ENCODE measurements at places on chromosomes 7 and 10.
A peak's percentile ranks its signal among the peaks of the same experiment; 100 is the strongest.

- no peak for DNase-seq
Observed at GRCh38 chr7:7920481-7920880, 48.1 kb upstream of the GLCCI1 start.

DNA sequence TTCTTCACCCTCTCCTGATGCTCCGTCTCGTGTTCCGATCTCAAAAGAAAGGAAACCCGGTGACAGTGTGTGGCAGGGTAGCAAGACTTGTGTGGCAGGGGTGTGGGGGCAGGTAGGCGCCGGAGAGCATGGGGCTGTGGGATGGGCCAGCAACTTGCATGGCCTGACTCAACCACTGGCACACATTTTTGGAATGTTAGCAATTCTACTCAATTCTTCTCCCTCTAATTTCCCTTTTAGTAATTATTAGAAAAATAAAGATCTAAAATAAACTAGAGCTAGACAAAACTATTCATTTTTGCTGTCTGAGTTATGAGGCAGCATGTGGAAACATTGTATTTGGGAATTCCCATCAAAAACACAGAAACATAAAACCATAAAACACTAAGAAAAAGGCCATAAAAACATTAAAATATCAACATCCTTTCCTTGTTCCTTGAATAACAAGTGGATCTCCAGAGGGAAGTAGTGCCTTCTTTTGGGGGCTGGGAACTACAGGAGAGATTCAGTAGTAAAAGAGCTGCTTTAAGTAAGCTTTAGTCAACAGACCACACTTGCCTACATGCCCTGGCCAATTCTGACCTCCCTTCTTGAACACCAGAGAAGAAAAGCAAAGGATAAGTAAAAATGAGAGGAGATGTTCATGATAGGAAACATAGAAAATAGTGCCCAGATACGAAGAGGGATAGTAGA is 21.8 kb downstream of the SEMA3C start:
- peak; percentile 30 for DNase-seq

DNA sequence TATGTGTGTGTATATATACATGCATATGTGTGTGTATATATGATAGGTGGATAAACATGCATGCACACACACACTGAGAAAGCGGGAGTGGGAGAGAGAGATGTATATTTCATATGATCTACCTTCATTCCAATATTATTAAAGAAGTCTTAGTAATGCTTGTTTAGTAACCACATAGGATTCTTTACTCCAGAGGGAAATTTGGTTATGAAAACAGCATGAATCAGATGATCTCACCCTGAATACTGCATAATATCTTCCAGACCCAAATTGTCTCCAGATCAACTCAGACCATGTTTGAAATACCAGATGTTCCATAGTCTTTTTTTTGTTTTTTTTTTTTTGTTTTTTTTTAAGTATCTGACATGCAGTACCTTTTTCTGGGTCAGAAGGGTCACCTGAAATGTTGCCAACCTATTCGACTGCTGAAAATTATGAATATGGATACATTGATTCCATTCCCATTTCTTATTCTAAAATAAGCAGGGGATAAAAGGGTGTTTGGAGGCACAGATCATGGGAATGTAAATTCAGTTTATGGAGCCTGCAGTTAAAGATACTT is 17.4 kb downstream of the TES start:
- DNase-seq, result peak; percentile 87

- peak; percentile 80 for DNase-seq
Observed at GRCh38 chr7:158829021-158829341, 328 bp downstream of the ESYT2 start.

- DNase-seq, result peak; percentile 85
Observed at GRCh38 chr7:43649755-43650274, 66.9 kb downstream of the STK17A start.

DNA sequence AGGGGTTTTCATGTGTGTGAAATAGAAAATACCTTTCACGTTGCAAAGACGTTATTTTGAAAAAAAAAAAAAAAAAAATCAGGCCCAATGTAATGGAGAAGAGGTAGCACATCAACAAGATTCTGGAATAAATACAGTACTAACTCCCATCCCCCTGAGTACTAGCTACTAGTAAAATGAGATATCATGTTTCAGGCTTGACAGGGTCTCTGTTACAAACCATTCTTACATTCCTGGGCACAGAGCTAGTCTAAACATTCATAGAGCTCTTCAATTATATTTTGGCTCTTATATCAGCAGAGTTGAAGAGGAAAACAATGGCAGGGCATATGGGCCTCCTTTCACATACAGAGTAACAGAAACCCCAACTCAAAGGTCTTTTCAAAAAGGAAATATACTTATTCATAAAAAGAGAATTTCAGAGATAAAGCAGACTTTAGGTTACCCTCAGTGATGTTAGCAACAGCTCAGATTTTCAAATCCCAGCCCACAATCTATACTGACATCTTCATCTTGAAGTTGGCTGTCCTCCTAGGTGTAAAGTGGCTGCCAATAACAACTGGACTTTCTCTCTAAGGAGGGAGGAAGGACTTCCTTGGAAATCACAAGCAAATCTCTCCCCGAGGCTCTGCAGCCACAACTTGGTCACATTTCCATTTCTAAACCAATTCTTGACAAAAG is 18.6 kb downstream of the C7orf33 start:
- DNase-seq, result no peak

- DNase-seq, result no peak
Observed at GRCh38 chr10:26841733-26842317, 18.9 kb downstream of the ABI1 start.

DNA sequence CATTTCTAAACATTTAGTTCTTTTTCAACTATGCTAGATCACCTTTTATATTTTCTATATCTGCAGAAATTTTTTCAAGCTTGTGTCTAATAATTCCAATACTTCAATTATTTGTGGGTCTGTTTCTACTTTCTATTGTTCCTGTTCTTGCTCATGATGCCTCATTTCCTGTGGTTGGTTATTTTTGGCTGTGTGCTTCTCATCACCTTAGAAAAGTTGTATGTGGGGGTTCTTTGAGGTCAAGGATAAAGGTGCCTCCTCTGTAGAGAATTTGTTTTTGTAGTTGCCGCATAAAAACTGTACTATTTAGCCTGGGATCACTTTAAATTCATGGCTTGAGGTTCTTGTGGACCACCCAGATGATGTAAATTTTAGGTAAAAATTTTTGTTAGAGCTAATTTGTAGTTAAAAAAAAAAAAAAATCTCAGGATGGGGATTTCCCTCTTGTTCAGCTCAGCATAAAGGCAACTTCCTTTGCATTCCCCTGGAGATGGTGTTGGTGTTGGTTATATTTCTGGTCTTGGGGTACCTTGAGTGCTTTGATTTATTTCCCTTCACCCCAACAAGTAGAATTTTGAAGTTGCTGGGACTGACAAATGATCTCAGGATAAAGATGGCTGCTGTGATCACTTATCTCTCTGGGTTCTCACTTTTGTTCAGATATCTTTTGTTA is 27.0 kb upstream of the JAZF1 start:
- peak; percentile 49 for DNase-seq

- no peak for DNase-seq
Observed at GRCh38 chr7:39260279-39260844, 282.7 kb downstream of the POU6F2 start.

DNA sequence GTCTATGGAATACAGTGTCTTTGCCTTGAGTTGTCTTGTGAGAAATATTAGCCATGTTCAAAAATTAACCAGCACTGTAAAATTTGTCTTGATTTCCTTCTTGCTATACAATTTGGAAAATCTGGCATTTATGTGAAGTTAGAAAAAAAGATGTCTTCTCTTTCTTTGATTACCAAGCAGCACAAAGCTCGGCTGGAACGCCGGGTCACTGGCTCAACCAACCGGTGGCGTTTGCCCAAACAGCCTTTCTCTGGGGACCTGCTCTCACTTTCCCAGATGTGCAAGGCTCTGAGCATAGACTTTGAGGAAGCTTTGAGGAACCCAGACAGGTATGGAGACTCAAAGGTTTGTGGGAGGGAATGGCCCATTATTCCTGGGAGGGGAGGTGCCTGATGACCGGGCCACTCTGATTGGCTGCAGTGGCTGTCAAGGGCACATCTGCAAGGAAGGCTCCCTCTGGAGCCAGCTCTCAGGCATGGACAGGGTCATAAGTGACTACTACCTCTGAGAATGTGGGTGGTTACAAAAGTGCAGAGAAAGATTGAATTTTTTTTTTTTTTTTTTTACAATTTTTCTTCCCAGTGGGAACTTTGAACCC is 5.6 kb downstream of the BTBD16 start:
- peak; percentile 81 for DNase-seq

DNA sequence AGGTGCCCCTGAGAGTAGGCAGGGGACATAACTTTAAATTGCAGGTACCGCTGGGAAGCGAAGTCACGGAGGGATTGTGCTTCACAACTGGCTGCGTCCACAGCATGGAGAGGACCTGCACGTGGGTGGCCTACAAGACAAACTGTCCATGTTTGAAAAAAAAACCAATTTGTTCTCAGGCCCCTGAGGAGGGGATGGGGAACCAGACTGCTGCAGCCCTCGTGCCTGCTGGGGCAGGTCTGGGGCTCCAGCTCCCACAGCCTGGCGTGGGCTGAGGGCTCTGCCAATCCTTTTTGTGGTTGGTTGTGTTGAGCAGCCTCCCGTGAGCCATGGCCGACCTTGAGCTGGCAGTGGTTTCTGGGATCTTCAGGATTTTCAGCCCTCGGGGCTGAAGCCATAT is 9.7 kb downstream of the SFRP5 start:
- no peak for DNase-seq

GRCh38 chr10:126634911-126635310 is 35.6 kb downstream of the C10orf90 start:
- peak; percentile 37 for DNase-seq

DNA sequence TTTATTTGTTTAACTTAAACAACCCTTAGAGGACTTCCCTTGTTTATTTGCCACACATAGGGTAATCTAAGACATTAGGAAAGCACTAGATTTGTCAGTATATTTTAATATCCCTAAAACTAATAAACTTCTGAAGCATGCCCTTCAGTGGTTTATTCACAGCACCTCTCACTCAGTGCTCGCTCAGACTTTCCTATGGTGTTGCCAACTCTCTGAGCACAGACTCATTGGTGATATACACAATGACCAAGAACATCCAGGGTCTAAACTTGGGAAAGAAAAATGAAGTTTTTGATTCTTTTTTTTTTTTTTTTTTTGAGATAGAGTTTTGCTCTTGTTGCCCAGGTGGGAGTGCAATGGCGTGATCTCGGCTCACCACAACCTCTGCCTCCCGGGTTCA is 82.2 kb downstream of the RAB11FIP2 start:
- no peak for DNase-seq

DNA sequence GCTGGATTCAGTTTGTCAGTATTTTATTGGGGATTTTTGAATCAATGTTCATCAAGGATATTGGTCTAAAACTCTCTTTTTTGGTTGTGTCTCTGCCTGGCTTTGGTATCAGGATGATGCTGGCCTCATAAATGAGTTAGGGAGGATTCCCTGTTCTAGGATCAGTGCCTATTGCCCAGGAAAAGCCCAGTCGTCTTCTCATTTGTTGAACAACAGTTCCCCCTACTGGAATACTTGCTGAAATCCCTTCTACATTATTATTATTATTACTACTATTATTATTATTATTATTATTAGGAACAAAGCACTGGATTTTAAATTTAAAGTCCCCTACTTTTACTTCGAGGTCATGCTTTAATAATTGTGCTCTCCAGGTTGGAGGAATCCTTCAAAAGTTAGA is 528.9 kb downstream of the MAGI2 start:
- peak; percentile 34 for DNase-seq
